Stimulated activated CD4-positive, alpha-beta T cell treated with anti-CD3 and anti-CD28 coated beads, Interleukin-2, amount 100 ng/mL, for 48 hours (primary cell): ENCODE measurements at places on chromosomes 11 and 22.

DNA sequence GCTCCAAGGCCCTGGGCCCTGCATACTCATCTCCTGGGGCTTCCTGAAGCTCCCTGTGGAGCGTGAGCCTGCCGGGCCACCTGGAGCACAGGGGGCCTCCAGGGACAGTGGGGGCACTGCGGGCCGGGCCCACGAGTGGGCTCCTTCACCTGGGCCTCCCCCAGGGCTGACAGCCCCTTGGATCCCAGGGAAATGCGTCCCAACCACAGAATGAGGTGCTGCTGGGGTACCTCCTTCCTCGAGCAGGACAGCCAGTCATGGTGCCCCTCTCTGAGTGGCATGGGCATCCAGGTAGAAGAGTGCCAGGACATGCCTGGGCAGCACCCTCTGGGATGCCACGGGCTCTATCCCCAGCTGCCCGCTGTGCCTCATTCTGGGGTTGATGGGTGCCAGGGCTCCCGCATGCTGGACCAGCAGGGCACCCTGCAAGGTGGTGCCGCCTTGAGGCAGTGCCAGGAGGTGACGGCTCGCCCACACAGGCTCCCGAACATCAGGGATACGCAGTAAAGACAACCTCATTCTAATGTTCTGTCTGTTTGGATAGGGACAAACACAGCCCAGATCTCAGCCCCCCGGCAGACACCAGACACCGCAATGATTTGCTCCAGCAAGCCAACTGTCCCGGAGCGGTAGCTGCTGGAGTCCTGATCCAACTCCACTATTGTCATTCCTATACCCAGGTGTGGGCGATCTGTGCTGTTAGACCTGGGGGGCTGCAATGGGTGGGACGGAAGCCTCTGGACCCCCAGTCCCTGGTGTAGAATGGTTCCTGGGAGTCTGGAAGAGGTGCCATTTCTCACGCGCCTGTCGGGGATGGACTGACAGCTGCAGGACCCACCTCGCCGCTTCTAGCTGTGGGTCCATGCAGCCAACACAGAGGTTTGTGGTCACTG is 25.8 kb downstream of the KRTAP5-5 start:
- DNase-seq, result no peak

DNA sequence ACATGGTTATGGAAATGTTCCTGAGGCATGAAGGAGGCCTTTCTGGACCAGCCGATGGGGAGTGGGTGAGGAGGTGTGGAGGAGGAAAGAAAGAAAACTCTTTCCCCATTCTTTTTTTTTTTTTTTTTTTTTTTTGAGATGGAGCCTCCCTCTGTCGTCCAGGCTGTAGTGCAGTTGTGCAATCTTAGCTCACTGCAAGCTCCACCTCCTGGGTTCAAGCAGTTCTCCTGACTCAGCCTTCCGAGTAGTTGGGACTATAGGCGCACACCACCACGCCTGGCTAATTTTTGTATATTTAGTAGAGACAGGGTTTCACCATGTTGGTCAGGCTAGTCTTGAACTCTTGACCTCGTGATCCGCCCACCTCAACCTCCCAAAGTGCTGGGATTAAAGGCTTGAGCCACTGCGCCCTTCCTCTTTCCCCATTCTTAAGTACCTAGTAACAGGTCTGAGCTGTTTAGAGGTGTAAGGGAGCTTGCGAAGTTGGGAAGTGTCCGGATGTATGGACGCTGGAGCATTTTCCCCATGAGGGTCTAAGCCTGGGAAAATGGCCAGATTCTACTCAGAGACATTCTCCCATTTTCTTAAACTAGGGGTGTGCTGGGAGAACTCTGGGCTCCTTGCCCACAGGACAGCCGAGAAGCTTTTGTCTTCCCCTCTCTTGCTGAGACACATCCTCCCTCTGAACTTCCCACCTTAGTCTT is 135.8 kb downstream of the TEAD1 start:
- DNase-seq, result no peak

DNA sequence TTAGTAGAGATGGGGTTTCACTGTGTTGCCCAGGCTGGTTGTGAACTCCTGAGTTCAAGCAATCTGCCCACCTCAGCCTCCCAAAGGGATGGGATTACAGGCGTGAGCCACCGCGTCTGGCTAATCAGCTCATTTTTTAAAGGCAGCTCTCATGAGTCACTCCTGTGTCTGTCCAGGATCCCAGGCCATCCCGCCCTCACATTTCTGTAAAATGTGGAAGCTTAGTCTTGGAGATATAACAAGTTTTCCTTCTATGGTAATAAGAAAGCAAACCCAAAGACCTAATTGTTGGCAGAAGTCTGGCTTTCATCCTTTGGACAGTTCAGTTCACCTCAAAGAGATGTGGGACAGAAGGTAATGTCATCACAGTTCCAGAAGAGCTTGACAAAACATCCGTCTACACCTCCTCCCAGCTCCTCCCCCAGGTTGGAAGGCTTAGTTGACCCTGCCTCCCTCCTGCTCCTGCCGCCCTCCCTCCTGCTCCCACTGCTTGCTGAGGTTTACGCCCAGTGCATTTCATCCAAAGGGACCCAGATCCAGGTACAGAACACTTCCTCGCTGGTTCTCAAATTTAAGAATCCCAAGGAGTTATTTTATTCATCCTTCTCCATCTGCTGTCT is 6.4 kb downstream of the DRD2 start:
- no peak for DNase-seq

DNA sequence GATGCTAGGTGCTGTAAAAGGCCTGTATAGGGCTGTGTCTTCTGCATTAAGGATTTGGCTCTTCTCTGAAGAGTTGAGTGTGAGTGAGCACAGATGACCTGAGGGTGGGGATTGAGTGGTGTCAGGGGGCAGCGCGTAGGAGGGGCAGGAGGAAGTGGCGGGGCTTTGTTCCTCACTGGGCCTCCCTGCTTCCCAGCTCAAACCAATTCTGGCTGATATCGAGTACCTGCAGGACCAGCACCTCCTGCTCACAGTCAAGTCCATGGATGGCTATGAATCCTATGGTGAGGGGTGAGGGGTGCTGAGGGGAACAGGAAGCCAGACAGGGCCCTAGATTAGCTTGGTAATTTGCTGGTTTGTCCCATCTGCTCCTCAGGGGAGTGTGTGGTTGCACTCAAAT is 9.1 kb downstream of the PHOX2A start:
- DNase-seq, result no peak

DNA sequence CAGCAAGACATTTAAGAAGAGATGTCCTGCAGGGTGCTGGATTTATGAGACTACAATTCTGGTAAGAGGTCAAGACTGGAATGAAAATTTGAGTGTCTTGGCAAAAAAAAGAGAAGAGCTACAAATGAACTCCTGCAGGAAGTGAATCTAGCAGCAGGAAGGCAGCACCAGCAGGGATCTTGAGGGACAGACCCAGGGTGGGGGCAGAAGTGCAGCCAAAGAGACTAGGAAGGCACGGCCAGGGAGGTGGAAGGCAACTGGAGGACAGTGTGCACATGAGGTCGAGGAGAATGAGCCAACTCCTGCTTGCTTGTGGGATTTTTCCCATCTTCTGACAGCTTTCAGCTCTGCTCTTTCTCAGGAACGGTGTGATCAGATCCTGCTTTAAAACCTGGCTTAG is 263.2 kb downstream of the BUD13 start:
- no peak for DNase-seq

- no peak for DNase-seq
These were observed 176.4 kb upstream of the PLET1 start for GRCh38 chr11:112437096-112437495.

DNA sequence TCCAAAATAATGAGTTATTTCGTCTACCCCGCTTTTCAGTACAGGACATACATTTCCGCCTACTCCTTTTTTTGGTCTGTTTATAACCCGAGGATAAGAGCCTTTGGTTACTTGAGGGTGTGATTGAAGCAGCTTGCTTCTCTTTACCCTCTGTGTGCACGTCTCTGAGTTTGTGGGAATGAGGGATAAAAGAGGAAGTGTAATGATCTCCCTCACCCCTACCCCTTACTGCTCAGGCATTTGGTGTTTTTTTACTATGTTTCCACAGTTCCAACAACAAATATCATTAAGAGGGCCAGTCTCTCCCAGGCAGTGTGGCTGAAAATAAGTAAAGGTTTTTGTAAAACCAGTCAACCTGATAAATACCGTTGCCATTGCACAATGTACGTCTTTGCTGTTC is 83.2 kb upstream of the GAL start:
- DNase-seq, result no peak

DNA sequence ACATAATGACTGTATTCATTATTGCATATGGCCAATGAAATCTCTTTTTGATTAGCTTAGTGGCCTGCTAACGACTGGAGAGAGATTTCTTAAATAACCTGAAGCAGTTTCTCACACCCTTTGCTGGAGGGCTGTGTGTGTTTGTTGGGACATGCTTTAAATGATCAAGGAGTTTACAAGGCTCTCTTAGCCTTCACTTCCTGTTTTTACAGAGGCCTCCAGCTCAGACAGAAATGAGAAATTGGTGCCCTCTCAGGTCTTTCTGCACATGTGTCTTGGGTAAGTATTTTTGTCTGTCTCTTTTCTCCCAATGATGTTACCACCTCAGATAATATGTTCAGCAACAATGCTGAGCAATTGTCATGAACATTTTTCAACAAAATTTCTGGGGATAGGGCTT is 884.4 kb upstream of the CNTN5 start:
- DNase-seq, result no peak

- DNase-seq, result no peak
These were observed 104.5 kb upstream of the RCN1 start for GRCh38 chr11:31986201-31986889.

DNA sequence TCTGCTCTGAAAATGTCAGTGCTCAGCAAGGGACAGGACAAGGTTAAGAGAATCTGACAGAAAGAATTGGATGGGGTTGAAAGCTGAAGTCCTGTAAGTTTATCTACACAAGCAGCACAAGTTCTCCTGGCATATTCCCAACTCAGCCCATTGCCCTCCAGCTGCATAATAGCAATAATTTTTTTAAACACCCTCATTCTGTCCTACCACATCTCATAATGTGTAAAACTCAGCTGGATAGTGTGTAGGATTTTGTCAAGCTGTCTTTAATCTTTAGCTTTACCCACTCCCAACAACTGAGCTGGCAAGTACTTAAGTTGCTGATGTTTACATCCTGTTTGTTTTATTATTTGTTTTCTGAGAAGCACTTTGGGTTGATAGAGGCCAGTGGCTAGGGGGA is 158.9 kb downstream of the CADM1 start:
- no peak for DNase-seq

DNA sequence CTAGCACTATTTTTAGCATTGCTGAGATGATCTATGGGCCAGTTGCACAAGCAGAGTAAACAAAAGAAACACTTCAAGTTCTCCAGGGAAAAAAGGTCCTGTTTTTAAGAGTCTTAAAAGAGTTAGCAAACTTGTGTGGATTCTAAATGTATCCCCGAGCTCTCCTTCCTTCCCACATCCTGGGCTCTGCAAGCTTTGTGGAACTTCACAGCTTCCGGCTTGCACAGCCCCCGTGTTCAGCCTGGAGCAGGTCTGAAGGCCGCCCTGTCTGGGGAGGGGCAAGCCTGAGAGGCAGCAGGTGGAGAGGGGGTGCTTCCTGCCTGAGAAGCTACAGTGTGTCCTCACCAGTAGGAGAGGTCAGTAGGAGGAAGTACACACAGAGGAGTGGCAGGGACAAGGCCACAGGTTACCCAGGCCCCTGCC is 35.1 kb upstream of the SUSD2 start:
- DNase-seq, result no peak

- DNase-seq, result no peak
These were observed 177.9 kb upstream of the CADM1 start for GRCh38 chr11:115682101-115682500.

GRCh38 chr11:118913411-118914125 is 12.2 kb downstream of the BCL9L start:
- no peak for DNase-seq

DNA sequence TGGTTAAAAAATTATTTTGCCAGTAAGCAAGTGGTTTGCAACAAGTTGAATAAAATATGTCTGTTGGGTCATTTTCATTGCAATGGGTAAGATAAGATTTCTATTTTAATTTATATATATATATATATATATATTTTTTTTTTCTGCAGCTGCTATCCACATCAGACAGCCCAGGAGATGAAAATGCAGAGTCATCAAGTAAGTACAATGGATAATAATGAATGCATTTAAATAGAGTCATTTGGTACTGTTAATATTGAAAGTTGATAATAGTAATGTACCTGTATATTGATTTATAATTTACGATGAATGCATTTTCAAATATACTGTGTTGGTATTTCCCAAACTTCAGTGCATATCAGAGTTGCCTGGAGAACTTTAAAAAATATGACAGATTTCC is 11.5 kb downstream of the BIRC3 start:
- no peak for DNase-seq

DNA sequence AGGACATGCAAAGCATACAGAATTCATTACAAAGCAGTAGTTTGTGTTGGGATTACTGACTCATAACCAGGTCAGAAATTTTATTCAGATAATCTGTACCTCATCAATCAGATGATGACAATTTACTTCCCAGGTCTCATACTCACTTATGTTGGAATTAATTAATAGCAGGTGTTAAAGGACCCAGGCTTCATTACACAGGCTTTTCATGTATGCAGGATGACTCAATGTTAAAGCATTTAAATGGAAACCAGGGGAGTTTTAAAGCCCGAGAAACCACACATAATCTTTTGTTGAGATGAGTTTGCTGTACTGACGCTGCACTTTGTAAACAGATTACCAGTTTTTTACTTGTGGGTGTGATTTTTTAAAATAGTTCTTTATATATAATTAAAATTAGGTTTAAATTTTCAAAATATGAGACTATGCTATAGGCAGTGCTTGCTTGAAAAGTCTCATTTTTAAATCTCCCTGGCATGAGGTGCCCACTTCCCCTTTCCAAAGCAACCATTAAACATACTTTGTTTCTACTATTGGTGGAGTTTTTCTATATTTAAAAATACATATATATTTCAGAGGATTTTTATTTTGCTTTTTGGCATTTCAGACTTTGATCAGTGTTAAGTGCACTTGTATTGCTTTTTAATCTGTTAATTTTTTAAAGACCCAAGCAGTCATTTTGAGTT is 41.0 kb downstream of the CEP57 start:
- DNase-seq, result no peak

- DNase-seq, result no peak
These were observed 13.0 kb upstream of the OPCML start for GRCh38 chr11:133545199-133545803.

DNA sequence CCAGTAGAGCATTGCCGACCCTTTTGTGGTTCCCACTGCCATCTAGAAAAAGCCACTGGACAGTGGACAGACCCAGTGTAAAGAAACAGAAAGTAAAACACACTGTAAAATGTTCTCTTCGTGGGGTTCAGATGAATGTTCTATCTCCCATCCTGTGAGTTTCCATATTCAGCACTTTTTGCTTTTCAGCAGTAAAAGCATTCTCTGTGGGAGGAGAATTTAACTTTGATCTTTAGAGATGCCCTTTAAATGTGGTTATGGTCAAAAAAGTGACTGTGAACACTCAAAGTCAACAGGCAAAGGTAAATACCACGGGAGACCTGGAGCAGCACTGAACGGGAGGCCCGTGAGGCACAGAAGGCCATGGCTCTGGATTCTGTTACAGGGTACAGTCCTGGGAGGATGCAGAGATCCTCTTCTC is 53.9 kb downstream of the FLI1 start:
- DNase-seq, result no peak

- DNase-seq, result no peak
These were observed 1.2 kb downstream of the MS4A4E start for GRCh38 chr11:60241786-60242185.
